ENCODE measurements at places on chromosomes 7 and 10.
A peak's percentile ranks its signal among the peaks of the same experiment; 100 is the strongest.

DNA sequence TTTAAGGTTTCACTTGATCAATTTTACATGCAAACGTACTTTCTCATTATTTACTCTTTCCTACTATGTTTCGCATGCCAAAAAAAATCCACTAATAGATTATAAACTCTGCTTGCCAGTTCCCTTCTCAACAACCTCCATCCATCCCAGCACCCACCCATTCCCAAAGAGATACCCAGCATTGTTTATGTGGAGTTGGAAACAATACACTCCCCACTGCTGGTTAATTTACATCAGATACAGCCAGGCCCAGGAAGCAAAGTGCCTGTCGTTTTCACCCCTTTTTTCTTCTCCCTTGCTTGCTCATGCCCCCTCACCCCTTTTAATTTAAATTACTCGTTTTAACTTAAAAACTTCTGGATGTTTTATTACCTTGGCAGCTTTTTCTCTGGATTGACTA, 59.9 kb downstream of the HIBADH start:
- DNase-seq, result no peak

DNA sequence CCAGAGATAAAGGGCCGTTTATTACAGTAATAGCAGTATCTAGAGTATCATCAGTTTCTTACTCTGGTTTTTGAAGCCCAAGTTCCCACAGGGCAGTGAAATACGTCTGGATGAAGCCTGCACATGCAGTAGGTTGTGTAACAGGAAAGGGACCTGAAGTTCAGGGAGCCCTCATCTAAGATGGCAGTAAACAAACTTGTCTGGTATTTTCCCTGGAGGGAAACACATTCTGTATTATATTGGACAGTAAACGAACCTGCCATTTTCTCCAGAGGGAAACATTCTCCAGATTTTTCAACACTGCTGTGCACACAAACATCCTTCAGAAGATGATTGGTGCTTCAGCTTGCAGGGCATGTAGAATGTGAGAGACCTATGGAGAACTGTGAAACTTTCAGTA, 189.9 kb downstream of the TFEC start:
- no peak for DNase-seq

DNA sequence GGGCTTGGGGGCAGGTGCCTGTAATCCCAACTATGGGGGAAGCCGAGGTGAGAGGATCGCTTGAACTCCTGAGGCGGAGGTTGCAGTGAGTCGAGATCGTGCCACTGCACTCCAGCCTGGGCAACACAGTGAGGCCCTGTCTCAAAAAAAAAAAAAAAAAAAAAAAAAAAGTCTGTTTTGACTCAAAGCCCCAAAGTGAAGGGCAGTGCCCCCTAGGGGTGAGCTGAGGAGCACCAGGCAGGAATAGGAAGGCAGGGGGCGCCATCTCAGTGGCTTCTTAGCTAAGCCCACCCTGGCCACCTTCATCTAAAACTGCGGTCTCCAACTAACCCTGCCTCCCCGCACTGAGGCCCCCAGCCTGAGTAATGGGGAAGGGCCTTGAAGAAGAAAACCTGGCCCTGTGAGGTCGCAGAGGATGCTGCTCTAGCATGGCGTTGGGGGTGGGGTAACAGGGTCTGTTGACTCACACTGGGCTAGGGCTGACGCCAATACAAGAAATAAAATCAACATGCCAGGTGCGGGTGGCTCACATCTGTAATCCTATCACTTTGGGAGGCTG, 9.8 kb downstream of the PODXL start:
- DNase-seq, result peak; percentile 46

- no peak for DNase-seq
These were observed 44.0 kb downstream of the RUNDC3B start for GRCh38 chr7:87672217-87672616.

DNA sequence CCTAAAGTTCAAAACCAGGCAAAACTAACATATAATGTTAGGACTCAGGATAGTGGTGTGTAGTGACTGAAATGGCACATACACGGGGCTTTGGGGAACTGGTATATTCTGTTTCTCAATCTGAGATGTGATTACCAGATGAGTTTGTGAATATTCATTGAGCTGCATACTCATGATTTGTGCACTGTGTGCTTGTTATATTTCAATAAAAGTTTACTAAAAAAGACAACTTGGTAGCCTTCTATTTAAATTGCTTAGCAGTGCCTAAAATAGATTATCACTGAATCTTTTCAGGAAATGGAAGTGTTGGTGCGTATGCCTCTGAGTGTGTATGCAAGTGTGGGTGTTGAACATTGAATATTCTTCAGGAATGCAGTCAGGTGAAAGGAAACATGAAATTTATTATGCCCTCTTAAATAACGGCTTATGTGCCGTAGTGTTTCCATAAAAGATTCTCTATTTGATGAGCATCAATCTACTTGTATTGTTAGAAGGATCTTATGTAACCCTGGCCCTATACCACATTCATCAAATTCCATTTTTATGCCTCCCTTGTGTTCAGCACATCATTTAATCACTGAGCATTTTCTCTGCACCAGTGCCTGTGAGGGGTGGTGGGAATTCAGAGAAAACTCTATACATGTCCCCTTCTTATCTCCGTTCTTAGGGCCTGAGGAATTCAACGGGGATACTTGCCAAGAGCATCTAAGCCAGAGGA, 82.6 kb upstream of the AUTS2 start:
- DNase-seq, result no peak

- DNase-seq, result no peak
These were observed 99.1 kb upstream of the SEC61G start for GRCh38 chr7:54858008-54858692.

DNA sequence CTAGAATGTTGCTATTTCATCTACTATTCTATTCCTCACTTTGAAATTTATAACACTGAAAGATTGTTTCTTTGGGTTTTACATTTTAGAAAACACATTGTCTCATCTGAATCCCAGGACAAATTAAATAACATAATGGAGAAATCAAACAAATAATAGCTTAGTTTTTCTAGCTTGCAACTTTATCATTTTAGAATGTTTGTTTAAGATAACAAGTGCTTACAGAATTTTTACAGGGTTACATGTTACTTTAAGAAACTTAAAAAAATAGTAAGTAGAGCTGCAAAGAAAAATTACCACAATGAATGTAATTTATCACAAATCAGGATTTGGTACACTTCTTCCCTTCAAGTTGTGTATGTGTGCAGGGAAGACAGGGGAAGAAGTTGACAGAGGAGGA, 11.3 kb downstream of the CAV2 start:
- DNase-seq, result no peak

DNA sequence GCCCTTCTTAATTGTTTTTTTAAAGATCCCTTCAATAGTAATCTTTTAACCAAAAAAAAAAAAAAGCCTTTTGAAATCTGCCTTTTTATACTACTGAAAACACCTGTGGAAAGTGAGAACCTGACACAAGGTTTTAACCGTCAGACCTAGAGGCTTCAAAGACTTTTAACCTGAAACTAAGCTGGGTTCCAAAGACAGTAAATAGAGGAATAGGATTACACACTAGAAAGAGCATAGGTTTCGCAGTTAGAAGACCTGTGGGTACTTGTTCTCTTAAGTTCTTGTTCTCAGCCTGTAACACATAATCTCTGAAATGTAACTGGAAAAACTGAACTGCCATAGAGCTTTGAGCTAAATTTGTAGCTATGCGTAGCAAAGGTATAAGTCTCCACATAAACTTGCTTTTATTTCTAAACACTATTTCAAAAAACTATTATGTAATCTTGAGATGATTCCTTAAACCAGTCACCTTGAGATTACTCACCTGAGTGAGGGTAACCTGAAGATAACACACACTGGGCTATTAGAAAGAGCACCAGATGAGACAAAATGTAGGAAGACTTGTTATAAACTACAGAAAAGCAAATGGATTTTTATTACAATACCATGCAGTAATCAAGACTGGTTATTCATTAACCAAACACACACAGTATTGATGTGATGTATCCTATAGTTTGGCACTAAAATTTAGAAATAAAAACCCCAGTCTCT, 196.6 kb upstream of the FRMD4A start:
- DNase-seq, result no peak

- no peak for DNase-seq
These were observed 875.5 kb upstream of the SORCS1 start for GRCh38 chr10:108039821-108040584.

DNA sequence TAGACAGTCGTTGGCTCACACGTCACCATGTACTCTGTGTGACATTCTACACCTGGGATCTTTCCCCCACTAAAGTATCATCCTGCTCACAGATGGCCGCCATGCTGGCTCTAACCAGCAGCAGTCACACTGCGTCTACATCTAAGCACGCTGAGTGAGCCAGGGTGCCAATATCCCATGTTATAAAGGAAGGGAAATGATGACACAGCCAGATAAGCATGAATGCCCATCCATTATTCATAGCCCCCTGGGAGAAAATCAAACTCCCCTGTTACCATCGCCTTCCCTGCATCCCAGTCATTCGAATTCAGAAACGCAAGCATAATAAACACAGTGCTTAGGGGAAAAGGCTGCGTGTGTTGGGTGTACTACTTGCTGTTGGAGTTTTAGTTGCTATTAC, 698.2 kb upstream of the AUTS2 start:
- DNase-seq, result no peak

GRCh38 chr10:117262291-117262902, 21.5 kb downstream of the SLC18A2 start:
- no peak for DNase-seq

DNA sequence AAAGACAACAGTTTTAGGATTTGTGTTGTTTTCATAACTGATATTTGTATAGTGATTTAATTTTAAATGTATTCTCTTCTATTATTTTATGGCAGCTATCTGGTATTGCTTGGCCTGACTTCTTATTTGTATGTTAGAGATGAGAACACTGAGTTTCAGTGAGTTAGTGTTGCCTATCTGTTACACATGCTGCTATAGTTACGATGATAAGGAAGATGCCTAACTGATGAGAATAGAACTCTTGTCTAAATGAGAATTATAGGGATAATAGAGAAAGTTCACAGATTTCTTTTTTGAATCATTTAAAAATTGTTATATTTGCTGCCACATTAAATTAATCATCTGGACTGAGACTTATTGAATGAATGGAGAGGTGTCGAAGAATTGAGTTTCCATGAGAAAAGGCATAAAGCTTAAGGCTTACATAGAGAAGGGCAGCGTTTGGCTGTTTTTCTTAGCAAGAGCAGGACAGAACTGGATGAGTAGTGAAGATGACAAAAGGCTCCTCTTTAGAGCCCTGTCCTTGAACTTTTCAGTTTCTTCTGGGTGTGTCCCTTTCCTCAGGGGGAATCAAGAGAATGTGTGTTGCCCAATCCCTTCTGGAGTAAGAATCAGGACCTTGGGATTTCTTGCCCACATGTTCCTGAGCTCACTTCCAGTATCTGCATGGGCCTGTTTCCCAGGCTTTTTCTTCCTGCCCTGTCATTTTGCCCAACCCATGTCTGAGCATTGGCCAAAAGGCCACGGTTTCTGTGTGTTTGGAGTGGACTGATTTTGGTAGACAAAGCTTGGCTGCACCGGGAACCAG, 195.6 kb upstream of the CSTF2T start:
- DNase-seq, result no peak

DNA sequence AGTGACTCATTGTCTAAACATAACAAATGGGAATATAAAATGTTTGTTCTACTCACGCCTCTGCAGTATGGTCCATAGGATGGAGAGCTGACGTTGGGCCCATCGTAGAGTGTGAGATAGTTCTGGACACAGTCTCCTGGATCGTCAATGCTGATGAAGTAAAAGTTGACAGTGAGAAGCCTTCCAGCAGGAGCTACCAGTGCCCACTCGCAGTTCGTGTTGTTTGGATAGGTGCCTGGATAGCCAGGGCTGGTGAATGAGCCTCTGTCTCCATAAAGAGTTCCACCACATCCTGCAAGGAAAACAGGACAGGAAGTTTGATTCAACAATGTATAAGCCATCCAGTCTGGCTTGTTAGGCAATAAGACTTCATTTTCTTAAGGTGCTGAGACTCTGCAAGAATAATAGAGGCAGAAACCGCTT, 79.6 kb downstream of the OR13A1 start:
- no peak for DNase-seq

DNA sequence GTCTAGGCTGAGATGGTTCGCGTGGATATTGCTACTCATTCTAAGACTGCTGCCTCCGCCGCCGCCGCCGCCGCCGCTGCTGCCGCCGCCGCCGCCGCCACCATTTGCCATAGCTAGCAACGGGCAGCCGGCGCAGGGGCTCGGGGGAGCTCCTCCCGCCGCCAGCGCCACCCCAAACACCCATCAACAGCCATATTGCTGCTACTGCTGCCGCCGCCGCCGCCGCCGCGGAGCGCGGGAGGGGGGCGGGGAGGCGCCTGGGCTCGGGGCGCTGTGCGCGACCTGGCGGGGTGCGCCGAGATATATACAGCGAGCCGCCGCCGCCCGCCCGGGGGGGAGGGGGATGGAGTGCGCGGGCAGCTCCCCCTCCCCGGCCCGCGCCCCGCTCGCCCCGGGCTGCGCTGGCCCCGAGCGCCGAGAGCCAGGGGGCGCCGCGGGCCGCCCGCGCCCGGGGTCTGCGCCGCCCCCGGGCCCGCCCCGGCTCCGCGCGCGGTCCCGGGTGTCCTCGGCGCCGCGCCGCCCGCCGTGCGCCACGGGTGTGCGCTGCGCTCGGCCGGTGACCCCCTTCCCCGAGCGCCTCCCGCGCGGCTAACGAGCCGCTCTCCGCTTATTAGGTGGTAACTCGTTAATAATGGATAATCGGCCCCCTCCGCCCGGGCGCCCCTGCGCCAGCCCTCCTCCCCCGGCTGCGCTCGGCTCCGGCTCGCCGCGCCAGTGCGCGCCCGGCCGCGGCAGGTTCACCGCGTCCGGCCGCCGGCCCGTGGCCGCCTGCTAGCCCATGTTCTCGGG, at the start of gene KCNMA1:
Gene KCNMA1, minus strand, starts transcription at position 277 of the 789 bp plus-strand sequence.
- DNase-seq, result no peak

DNA sequence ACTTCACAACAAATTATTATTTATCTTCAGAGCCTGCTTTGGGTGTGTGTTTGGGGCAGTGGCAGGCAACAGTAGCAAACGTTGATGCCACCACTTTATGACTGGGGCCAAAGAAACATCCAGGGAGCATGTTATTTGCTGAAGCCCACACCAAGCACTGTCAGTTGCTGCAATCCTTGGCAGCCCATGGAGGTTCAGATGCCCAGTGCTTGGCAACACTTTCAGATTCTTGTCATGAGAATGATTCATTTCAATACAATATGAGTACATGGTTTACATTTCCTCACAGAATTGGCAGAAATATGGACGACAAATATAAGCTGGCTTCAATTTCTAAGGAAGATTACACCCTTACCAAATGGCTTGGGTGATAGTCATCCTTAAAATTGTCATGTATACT, 46.5 kb upstream of the GLI3 start:
- no peak for DNase-seq

DNA sequence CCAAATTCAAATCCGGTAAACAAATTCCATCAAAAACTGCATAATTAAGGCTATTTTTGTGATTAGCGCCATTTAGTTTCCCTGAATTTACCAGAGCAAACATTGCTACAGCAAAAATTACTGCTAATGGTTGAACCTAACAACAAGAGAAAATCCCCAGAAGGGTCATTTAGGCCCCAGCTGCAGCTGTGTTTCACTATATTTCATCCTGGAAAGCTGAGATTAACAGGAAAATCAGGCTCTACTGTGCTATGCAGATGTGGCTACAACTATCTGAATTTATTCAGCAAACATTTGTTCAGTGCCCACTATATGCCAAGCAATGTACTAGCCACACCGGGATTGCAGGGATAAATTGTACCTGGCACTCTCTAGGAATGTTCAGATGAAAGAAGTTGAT, 104.0 kb downstream of the PON1 start:
- DNase-seq, result no peak

Measured in GM12892 (cell line).